Nephron progenitor cell (in vitro differentiated cells): ENCODE measurements at places on chromosomes 2 and 18.

DNA sequence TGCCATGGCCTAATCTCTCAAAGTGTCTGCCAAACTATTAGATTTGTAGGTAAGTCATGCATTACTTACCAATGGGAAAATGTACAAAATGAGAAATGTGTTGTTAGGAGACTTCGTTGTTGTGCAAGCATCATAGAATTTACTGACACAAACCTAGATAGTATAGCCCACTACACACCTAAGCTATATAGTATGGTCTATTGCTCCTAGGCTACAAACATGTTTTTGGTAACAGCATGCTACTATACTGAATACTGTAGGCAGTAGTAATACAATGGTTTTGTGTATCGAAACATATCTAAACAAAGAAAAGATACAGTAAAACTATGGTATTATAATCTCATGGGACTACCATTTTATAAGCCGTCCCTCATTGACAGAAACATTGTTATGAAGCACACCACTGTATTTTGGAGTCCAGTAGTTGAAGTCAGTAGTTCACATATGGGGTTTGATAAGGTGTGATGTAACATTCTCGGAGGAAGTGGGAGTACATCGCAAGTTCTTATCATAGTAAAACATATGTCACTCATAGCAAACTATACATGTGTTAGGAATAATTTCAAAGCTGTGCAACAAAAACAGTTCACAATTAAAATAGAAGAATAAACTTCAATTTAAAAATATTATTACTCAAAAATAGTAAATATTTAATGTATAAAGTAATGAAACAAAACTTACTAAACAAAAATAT, 12.0 kb upstream of the GTF2A1L start:
- DNase-seq: no peak

- no peak for DNase-seq
Measured at GRCh38 chr2:112836695-112837117, at the start of gene IL1B. Gene IL1B (minus strand): TSS chr2:112836779. CDS start chr2:112836229, 550 bp downstream.

DNA sequence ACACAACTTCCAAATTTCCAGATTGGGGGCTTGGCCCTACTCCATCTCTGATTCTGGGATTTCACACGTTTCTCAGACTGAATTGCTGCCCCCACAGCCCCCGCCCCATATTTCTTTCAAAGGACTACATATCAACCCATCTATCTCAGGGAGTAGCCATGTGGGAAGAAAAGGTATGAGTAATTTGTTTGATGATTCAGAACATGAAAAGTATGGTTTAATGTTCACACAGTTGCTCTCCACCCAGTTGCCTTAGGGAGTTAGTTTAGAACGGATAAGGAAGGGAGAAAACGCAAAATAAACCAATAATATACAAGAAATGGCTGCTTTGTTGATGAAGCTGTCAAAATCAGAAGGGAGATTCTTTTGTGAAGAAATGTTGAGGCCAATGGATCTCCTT, 145.1 kb downstream of the PIEZO2 start:
- no peak for DNase-seq

GRCh38 chr2:11329776-11330175, 14.7 kb downstream of the ROCK2 start:
- no peak for DNase-seq

DNA sequence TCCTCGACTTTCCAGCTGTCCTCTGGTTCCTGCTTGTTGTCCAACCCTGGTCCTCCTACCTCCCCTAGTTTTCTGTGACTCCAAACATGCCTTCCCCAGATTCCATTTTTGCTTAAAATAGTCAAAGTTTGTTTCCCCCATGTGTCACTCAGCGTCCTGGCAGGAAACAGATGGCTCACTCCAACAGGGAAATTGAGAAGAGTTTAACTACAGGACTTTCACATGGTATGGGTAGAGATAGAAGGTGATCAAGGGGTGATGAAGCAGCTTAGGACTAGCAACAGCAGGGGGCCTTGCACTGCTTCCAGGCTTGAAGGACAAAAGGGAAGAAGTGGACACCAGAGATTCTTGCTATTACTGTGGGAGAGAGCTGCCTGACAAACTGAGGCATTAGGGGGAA, 6.1 kb upstream of the CUL3 start:
- no peak for DNase-seq
